ENCODE measurements at places on chromosomes 2 and 18.

DNA sequence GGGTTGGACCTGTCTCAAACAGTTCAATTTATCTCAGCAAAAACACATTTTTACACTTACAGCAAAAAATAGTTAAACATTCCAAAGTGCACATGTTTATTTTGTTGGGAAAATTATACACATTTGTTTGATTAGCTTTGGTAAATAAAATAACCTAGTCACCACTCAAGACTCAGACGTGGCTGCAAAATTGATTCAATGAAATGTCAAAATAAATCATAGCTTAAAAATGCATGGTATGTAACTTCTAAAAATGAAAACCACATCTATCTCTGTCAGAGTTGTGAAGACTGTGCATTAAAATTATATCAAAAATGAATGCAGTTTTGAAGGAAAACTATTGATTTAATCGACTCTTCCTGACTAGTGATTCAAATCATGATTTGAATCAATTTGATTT, 56.7 kb downstream of the GALNT14 start:
- no peak for DNase-seq

DNA sequence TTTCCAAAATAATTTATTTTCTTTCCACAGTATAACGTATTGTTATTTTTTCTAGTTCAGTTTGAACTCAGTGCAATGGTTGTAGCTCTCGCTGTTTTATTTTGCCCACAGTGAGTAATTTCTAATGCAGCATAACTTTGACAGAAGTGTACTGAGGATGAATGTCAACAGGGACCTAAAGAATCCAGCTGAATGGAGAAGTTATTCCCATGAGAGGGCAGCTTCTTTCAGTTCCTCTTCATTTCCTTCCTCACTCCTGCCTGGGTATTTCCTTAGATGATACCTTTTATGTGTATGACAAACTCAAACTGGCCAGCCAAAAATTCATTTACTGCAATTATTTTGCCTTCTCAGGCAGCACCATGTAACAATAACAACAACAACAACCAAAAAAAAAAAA, 1223.1 kb upstream of the ZEB2 start:
- no peak for DNase-seq

DNA sequence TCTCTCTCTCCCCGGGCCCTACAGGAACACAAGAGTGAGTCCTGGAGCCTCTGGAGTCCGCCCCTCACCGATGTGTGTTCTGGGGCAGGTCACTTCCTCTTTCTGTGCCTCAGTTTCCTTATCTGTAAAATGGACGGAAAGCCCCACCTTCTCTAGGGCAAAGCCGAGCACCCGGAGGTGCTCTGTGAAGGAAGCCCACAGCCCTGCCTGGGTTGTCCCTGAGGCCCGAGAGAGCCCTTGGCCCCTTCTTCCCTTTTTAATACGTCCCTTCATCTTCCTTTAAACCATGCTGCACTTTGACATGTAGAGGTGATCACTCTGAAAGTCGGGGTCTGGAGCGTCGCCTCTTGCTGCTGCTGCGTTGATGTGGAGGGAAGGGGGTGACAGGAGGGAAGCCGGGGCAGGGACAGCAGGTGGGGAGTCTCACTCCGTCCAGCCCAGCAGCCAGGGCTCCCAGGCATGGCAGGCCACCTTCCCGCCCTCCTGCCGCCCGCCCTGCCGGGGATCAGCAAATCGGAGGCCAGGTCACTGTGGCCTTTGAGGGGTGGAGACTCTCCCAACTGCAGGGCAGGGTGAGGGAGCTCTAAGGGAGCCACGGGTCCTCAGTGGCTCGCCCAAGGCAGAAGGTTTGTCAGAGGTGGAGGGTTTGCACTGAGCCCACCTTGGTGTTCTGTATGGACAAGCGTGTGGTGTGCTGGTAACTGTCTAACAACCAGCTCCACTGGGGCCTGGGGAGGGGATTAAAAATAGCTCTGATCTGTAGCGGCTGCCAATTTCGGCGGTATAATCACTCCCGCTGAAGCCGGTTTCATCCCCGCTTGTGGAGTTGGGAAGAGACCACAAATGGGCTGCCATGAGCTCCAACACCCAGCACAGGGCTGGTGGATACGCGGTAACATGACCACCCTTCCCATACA, 135.9 kb upstream of the ID2 start:
- no peak for DNase-seq

DNA sequence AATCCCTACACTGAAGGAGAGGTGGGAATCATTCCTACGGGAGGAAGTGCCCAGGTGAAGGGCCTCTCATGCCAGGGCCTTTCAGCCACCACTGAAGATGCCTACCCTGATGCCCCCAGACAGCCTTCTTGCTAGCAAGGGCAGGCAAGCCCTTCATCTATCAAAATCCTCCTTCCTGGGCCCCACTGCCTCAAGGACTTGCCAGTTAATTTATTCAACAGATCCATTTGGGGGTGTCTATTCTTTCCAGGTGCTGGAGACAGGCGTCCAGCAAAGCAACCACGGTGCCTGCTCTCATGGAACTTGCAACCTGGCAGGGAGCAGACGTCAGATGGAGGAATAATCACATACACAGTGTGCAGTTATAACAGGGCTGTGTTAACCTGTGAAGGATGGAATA, 95.5 kb downstream of the GYPC start:
- DNase-seq, result no peak

DNA sequence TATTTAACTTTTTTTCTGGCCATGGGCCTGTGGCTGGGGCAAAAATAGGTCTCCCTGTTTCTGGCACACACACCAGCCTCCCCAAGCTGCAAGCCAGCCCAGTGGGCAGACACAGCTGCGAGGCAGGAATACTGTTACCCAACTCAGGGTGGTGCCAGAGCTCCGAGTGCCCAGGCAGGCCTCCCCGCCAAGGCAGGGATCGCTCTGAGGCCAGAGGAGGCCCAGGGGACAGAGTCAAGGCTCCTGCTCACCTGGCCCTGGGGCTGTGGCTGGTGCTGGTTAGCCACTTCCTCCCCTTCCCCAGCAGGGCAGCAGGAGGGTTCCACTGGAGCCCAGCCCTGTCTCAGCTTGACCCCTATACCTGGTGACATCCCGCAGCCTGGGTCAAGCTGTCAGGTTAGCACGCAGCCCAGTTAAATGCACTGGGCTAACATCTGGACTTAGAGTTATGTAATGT, 67.1 kb upstream of the EPAS1 start:
- DNase-seq, result no peak

GRCh38 chr2:205484764-205485163, 197.5 kb upstream of the NRP2 start:
- no peak for DNase-seq

DNA sequence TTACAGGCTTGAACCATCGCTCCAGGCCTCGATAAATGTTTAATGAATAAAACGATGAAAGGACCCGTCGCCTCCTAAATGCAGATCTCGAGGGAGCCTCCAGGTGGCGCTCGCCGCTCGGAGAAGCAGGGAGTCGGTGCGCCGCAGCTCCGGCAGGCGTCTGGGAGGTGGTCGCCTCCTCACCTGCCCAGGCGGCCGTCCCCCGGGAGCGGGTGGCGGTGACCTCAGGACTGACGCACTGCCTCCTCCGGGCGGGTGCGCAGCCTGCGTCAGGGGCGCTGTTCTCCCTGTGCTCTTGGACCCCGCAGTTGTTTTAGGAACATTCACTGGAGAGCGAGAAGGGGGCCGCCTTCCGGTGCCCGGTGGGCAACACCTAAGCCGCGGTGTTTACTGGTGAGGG, 38.6 kb upstream of the POLE4 start:
- DNase-seq, result peak; percentile 74

DNA sequence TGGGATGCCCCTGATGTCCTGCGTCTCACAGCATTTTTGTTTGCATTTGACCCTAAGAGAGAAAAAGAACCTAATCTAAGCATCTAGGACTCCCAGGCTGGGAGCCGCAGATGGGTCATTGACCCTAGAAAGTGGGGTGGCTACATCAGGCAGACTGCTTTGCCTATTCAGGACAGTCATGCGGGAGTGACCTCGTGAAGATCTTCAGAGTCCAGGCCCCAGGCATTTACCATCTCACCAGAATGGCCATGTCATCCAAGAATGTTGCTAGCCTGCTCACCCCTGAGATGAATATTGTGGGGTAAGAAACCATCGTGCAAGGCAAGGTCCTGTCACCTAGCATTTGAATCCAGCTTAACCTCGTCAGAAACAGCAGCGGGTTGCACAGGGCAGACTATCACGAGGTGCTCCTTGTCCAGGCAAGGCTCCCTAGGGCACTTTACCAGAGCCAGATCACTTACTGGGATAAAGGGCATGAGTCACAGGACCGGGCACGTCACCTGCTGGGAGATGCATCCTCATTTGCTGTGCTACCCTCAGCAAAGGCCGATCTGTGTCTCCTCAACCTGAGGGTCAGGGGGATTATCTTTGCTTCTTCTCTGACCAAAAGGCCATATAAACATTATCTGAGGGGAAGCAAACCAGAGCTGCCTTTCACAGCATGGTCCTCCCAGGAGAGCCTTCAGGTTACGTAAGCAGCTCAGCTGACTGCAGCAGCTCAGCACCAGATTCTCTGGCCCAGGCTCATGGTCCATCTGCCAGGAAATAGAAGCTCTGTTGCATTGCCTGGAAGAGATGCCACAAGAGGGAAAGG, 162.3 kb downstream of the ACKR3 start:
- no peak for DNase-seq

DNA sequence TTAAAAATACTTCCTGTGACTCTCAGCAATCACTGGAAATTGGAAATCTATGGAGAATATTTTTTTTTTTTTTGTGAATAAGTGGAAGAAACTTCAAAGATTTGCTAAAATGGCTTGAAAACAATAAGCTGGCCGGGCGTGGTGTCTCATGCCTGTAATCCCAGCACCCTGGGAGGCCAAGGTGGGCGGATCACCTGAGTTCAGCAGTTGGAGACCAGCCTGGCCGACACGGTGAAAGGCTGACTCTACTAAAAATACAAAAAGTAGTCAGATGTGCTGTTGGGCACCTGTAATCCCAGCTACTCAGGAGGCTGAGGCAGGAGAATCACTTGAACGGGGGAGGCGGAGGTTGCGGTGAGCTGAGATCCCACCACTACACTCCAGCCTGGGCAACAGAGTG, 155.5 kb upstream of the CAVIN2 start:
- DNase-seq, result no peak

Measured in stimulated activated naive CD8-positive, alpha-beta T cell treated with anti-CD3 and anti-CD28 coated beads, Interleukin-15, amount 100 ng/mL, for 72 hours (primary cell).